Memory B cell (primary cell): ENCODE measurements at places on chromosomes 3 and 15.

DNA sequence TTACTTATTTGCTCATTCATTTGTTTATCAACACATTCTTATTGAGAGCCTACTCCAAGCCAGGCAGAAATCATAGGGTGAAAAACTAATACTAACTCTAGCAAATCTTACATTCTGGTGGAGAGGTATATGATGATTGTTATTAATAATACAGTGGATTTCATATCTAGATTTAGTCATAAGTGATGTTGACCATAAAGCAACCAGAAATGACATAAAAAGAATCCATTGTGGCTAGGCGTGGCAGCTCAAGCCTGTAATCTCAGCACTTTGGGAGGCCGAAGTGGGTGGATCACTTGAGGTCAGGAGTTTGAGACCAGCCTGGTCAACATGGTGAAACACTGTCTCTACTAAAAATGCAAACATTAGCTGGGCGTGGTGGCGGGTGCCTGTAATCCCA, 26.2 kb upstream of the IL20RB start:
- DNase-seq: no peak

GRCh38 chr3:157176934-157177333, 17.0 kb upstream of the CCNL1 start:
- no peak for DNase-seq

DNA sequence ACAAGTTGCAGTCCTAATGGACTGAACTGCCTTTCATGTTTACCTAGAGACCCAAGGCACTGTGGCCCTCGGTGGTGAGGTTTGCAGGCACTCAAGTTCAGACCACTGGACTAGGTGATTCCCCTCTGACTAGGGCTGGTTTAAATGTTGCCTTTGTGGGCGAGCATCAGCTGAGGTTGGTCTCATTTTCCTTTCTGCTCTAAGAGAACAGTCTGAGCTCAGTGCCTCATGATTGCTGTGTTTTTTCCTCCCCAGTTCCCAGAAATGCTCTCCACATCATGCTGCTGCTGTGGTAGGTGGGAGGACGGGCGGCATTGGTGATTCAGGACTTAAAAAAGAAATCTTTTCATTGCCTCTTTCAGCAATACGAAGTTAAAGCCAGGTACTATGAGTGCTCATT, 237.2 kb downstream of the MBNL1 start:
- no peak for DNase-seq

- no peak for DNase-seq
These were observed 95.1 kb upstream of the LINGO1 start for GRCh38 chr15:77727635-77728304.

GRCh38 chr15:73608941-73609340, 24.2 kb downstream of the NPTN start:
- no peak for DNase-seq

DNA sequence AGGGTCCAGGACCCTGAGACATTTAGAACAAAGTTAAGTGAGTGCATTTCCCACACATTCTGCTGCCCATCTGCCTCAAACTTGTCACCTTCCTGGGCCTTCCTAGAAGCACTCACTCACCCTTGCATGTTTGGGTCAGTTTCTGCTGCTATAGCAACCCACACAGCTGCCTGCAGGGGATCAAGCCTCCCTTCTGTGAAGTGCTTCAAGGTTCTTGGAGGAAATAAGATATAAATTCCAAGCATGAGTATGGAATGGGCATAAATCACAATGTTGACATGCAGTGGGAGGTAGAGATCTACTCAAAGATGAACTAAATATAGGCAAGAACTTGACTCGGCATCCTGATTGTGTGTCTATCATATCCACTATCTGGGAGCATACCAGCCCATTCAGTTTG, 140.4 kb downstream of the SLC9A9 start:
- DNase-seq: no peak
